ENCODE measurements at places on chromosomes 2 and 18. TPM values are rescaled to one million over a fixed set of nuclear protein-coding genes. Genes with fewer than 3 reads are reported as not detected.

GRCh38 chr2:184346338-184346862 is 251.9 kb upstream of the ZNF804A start:
- no peak for DNase-seq

GRCh38 chr18:59085126-59085794 is 54.4 kb upstream of the SEC11C start:
- DNase-seq = no peak

DNA sequence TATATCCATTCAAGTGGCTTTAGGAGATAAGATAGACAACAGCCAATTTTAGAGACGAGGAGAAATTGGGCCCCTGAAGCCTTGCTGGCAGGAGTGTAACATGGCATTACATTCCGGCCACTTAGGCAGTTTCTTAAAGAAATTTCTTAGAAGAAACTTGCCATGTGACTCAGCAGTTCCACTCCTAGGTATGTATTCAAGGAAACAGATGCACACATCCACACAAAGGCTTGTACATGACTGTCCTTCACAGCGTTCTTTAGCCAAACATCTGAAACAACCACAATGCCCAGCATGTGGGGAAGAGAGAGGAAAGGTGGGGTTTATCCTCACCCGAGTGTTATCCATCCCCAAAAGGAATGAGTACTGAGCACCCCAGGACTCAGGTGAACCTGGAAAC is 107.1 kb downstream of the NFATC1 start:
- no peak for DNase-seq

Gene DLX2
- 0.65 TPM for total RNA-seq

Gene DPP4
- total RNA-seq = 0.35 TPM

DNA sequence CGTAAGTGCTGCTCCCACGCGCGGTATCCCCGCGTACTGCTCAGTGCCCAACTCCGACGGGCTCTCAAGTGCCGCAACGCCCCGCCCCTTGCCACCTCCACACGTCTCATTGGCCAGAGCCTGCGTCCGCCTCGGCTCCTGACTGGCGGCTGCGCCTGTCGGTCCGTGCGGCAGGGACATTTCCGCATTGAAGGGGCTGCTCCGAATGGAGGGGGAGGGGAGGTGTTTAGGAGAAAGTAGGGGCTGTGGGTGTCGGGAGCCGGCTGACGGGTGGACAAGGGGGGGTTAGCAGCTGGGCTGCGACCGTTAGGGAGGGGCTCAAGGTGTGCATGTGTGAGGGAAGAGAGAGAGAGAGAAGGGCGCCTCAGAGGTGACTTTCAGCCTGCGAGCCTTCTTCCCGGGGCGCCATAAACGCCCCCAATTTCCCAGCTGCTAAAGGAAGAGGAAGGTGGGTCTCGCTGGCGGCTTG is 877 bp upstream of the UGP2 start:
- peak; percentile 97 for DNase-seq

DNA sequence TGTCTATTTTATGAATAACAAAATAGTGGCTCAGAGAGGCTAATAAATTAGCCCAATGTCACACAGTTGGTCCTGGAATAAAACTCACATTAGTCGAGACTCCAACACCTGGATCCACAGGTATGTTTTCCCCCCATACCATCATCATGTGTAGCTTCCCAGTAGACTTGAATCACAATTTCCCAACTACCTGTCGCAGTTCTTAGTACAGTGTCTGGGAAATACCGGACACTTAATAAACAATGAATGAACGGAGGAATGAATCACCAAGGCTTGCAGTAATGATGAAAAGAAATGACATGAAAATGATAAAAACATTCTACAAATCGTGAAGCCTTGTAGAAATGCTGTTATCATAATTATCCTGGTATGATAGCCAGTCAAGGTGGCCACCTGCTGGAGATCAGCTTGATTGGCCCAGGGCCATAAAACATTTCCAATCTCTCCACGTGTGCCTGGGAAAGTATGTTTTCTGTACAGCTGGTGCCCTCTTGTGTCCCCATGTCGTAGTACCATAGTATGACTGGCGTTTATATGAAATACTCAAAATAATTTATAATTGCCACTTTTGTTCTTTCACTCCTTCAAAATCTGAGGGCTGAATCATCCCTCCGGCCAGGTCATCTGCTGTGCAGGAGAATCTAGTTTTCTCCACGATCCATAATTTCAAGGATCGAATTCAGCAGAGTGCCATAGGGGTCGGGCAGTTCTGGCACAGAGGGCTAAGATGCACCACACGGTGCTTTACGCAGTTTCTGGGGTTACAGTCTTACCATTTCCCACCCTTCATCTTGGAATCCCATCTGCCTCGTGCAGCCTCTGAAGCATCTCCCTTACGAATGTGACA is 95.4 kb downstream of the LAMA1 start:
- DNase-seq = peak; percentile 60

DNA sequence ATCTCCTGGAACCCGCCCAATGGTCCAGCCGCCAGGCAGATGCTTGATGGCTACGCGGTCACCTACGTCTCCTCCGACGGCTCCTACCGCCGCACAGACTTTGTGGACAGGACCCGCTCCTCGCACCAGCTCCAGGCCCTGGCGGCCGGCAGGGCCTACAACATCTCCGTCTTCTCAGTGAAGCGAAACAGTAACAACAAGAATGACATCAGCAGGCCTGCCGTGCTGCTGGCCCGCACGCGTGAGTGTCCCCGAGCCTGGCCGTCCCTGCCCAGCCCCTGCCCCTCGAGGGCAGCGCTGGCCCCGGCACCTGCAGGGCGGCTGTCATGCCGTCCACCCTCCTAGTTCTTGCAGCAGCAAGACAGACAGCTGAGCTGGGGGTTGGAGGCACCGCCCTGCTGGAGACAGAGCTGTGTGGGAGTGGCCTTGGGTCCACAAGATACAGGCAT is 36.7 kb downstream of the MTERF4 start:
- no peak for DNase-seq

GRCh38 chr2:152890736-152891135 is 172.3 kb downstream of the ARL6IP6 start:
- DNase-seq = no peak

DNA sequence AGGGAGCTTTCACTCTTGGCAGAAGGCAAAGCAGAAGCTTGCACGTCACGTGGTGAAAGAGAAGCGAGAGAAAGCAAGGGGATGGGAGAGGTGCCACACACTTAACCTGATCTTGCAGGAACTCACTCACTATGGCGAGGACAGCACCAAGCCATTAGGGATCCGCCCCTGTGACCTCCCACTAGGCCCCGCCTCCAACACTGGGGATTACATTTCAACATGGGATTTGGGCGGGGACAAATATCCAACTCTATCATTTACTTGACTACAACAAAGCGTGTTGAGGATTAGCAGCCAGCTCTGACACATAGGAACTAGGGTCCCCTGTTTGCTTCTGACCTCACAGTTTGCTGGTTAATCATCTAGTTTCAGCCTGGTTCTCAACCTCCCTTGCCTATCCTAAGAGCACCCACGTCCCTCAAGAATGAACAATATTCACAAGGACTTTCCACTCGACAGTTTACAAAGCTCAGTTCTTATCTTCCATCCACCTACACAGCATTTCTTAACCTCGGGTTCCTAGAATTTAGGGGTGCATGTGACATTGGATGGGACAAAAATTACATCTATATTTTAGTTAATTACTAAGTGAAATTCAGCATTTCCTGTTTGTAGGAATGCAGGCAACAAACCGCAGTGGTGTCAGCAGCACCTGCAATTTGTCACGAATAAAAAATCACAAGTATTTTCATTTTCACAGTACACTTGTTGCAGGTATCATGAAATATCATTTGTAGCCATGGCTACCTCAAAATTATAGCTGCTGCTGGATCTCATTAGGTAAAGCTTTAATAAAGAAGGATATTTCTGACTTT is 36.0 kb downstream of the LBH start:
- no peak for DNase-seq

DNA sequence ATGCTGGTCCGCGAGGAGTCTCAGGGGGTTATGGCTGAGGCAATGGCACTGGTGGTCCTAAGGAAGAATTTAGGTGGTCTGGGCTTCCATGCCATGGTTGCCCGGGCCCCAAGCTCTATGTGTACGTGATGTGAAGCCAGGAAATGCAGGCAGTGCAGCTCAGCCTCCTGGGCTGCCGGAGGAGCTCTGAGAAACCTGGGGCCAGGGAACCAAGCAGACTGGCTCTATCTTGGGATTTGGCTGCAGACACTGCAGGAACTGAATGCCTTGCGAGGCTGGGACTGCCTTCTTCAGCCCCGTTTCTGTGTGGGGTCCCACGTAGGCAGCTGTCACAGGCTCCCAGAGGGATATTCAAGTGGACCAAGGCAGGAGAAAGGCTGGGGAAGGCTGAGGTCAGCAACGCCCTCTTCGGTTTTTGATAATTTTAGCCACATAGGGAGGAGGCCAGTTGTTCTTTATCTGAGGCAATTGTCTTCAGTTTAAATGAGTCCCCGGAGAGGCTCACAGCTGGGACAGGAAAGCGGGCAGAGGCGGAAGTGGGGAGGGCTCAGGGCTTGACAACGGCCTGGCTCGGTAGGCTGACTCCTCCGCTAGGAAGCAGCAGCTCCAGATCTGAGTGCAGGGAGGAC is 77.7 kb downstream of the RHOB start:
- no peak for DNase-seq

- no peak for DNase-seq
These were observed 76.7 kb downstream of the PTGR3 start for GRCh38 chr18:75132098-75132870.

- DNase-seq = no peak
These were observed 5.0 kb downstream of the NAPG start for GRCh38 chr18:10530852-10531251.

Gene CCDC141
- total RNA-seq = not detected

Gene PLA2R1
- total RNA-seq = 0.40 TPM

DNA sequence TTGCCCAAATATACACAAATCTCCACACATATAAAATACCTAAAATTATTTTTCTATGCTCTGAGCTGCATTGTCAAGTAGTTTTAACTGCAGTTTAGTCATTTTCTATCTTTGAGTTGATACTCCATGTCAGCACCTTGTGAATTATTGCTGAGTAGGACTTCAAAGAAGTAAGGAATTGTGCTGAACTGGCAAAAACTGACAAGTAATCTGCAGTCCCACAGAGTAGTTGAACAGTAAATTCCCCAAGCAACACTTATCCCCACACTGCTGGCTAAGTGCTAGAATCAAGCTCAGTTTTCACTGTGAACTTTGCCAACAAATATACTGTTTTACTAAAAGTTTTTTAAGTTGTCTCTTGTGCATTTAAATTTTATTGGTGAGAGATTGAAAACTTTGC is 141.8 kb upstream of the ST6GAL2 start:
- no peak for DNase-seq

GRCh38 chr2:54455131-54455562 is 980 bp upstream of the SPTBN1 start:
- no peak for DNase-seq

DNA sequence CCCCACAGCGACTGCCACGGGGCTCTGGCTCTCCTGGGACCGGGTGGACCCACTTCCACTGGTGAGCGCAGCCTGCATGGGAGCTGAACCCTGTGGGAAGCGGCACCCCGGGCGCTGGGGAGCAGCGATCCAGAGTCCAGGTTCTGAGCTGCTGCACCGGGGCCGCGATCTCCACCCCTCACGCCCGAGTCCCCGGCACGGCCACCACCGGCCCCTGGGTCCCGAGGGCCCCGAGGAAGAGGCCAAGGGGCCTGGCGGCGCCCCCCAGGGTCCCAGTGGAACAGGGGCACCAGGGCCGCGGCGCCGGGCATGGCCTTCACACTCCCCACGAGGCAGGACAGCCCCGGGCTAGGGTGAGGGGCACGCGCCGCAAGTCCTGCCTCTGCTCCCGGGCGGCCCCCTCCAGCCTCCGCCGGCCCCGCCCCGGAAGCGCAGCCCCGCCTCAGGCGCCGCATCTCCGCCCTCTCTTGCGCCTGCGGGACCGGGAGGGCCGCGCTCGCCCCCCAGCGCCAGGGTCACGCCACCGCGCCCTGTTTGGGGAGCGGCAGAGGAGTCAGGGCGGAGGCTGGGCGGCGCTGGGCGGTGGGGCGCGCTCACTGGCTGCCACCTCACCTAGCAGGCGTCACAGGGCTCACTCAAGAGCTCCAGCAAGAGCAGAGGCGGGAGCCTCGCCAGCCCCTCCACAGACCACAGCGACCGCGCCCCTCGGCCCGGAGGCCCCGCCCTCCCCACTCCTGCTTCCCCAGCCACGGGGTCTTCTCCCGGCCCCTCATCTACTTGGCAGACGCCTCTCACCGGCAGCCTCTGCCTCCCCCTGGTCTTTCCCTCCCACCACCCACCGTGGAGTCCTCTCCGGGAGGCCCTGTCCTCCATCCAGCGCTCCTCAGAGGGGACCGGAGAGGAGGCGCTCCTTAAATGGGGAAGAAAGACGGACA is 26.8 kb downstream of the THAP4 start:
- no peak for DNase-seq

Gene STARD7
- 171 TPM for total RNA-seq

Gene FECH
- 75.7 TPM for total RNA-seq

GRCh38 chr2:148540022-148540421 is 104.5 kb upstream of the EPC2 start:
- DNase-seq = no peak

DNA sequence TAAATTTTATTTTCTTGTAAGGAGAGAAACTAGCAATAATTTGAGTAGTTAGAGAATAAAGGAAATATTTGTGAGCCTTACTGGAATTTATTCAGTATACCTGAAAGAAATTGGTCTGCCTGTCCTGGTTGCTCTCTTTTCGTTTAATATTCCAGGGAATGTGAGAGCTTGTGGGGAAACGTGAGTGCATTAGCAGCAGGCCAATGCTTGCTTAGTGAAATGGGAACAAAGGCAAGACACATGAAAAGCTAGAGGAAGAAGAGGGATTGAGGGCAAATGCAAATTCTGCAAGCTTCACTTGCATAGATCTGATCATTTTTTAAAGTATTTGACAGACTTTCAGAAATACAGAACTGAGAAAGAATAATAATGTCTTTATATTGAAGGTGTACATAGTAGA is 111.0 kb downstream of the ERBB4 start:
- DNase-seq = no peak

GRCh38 chr18:7207366-7207915 is 23.4 kb upstream of the LRRC30 start:
- DNase-seq = no peak

- DNase-seq = peak; percentile 92
These were observed 4.5 kb upstream of the TOGARAM2 start for GRCh38 chr2:28976584-28976983.

DNA sequence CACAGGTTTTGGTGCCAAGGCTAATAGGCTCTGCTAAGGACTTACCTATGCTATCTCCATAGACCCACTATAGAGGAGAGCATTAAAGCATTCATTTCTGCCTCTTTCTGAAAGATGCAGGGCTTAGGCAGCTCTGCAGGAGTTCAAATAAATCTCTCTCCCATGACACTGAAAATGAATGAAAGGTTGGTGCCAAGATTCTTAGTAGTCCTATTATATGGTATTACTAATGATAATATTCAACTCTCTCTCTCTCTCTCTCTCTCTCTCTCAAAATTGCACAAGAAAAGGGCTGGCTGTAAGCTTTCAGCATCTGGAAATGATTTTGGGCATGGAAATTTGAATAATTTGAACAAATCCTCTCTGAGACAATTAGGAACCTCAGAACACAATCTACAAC is 433.7 kb downstream of the MBD2 start:
- no peak for DNase-seq

Gene CNTNAP5
- not detected for total RNA-seq

- DNase-seq = no peak
These were observed 118.7 kb downstream of the NUP35 start for GRCh38 chr2:183242937-183243336.

Measured in PC-9 (cell line).